ENCODE measurements at places on chromosomes 4 and X. TPM values are rescaled to one million over a fixed set of nuclear protein-coding genes. Genes with fewer than 3 reads are reported as not detected.

DNA sequence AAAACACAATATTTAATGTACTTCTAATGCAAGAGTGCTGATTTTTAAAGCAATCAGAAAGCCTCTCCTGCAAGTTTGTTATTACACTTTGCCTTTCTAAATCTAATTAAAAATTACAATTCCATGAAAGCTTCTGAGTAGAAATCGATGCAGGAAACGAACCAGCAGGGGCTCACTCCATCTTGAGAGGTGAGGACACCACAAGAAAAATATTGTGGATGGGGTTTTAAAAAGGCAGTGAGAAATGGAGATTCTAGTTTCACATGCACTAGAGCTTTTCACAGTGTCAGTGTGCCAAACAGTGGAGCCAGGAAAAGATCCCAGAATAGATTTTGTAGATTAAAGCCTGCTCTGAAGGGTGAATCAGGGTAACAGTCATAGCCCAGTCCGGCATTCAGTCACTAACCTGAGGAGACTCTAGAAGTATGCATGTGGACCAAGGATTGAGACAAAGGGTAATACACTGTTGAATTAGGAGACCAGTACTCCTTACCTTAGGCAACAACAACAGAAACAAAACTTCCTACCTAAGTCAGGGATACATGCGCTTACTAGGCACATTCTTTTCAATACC is 362.3 kb downstream of the NAF1 start:
- no peak overlapping the region for H3K27ac ChIP-seq
- no peaks in the 10 kb centered on the region for H3K36me3 ChIP-seq
- no peaks in the 10 kb centered on the region for H3K4me1 ChIP-seq
- no peak for DNase-seq
- H3K4me3 ChIP-seq = no peak overlapping the region

Gene CXCL1
- total RNA-seq = not detected

Gene HS6ST2
- total RNA-seq = 2.9 TPM

Gene MAGEB17
- not detected for total RNA-seq

- no peaks in the 10 kb centered on the region for H3K4me1 ChIP-seq
- H3K27ac ChIP-seq = no peak overlapping the region
- no peaks in the 10 kb centered on the region for H3K36me3 ChIP-seq
Measured at GRCh38 chrX:115284877-115285276, 4.6 kb upstream of the LUZP4 start.

Gene USP26
- not detected for total RNA-seq

- H3K36me3 ChIP-seq = no peaks in the 10 kb centered on the region
- no peak overlapping the region for H3K27ac ChIP-seq
- H3K4me3 ChIP-seq = no peak overlapping the region
- peaks cover 3% of the 10 kb centered on the region for H3K4me1 ChIP-seq
- H3K27me3 ChIP-seq = no peaks in the 10 kb centered on the region
Measured at GRCh38 chr4:5184606-5185005, 133.3 kb downstream of the STK32B start.
